ENCODE measurements at places on chromosomes 3 and 15.

DNA sequence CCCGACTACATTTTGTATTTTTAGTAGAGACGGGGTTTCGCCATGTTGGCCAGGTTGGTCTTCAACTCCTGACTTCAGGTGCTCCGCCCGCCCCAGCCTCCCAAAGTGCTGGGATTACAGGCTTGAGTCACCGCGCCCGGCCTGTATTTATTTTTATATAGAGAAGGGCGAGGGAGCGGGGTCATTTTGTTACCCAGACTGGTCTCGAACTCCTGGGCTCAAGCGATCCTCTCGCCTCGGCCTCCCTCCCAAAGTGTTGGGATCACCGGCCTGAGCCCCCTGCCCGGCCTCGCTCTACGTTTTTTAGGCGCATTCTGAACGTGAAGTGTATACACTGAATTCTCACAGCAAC is 514 bp upstream of the PPP4R2 start:
- DNase-seq = no peak

- no peak for DNase-seq
These were observed 578.7 kb downstream of the NLGN1 start for GRCh38 chr3:173976281-173976680.

- no peak for DNase-seq
These were observed 69.9 kb downstream of the EPHB3 start for GRCh38 chr3:184631472-184631861.

DNA sequence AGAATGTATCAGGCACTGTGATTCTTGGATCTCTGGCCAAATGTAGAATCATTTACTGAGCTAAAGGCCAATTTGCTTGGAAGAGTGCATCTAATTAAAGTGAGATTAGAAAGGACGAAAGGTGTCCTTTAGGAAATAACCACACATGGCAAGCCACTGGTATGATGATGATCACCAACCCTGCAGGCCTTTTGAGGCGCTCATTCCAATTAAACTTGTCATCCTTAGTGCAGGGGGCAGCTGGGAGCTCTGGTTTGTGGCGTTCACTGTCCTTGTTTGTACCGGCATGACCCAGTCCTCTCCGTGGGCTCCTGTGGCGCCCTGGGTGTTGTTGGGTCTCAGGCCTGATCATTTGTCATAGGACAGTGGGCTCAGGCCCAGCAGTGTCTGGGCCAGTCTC is 11.0 kb downstream of the LIMD1 start:
- no peak for DNase-seq

GRCh38 chr15:41933771-41934170 is 38.6 kb downstream of the EHD4 start:
- DNase-seq = no peak

- no peak for DNase-seq
These were observed 145.7 kb upstream of the CBLB start for GRCh38 chr3:106014518-106014917.

- no peak for DNase-seq
These were observed 68.0 kb upstream of the TAMM41 start for GRCh38 chr3:11914651-11915050.

GRCh38 chr3:61530355-61530754 is 31.0 kb upstream of the PTPRG start:
- DNase-seq = peak; percentile 12

- peak; percentile 31 for DNase-seq
These were observed 2.5 kb downstream of the ANP32A start for GRCh38 chr15:68818066-68818768.

- no peak for DNase-seq
These were observed 48.6 kb upstream of the ATOSA start for GRCh38 chr15:52727815-52728214.

GRCh38 chr3:137204409-137204808 is 246.6 kb downstream of the IL20RB start:
- no peak for DNase-seq

DNA sequence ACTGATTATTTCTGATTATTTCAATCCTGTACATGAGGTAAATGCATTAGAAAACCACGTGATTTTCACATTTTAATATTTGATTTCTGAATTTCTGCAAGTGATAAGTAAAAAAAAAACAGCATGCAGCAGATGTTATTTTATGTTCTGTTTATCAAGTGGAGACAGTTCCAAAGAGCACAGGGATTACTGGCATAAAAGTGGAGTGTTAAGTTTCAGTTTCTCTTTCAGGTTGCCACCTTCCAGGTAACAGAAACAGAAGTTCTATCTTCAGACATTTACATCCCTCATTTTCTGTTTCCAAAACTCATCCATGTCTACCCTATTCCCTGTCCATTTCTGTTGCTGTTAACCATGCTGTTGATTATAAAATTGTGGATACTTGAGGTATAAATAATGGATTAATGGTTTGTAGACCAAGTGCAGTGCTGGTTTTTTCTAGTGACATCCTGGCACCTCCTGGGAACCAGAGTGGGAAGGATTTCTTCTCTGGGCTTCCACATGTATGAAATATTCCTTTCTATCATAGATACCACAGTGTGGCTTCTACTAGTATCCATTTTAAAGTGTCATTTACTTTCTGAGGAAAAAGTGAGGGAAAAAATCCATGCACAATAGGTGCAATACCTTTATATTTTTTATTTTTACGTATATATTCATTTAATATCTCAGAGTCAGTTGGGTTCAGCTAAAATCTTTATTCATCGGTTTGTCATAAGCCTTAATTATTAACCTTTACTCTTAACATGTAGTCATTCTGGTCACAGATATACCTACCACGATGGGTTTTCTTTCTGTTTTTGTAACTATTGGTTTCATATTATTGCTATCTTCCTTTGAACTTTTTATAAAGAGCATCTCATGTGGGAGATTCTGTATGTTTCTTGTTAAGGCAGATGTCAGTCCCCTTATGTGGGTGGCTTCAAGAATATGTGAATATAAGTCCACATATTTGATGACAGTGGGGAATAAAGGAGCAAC is 1010.0 kb downstream of the SQOR start:
- no peak for DNase-seq

- no peak for DNase-seq
These were observed 30.1 kb downstream of the PPARG start for GRCh38 chr3:12318758-12319621.
